Pons (tissue), 1 donor: ENCODE measurements at places on chromosomes 1 and 21.
A peak's percentile ranks its signal among the peaks of the same experiment; 100 is the strongest.

- peak; percentile 32 for DNase-seq
These were observed 20.9 kb downstream of the COA7 start for GRCh38 chr1:52677076-52677806.

DNA sequence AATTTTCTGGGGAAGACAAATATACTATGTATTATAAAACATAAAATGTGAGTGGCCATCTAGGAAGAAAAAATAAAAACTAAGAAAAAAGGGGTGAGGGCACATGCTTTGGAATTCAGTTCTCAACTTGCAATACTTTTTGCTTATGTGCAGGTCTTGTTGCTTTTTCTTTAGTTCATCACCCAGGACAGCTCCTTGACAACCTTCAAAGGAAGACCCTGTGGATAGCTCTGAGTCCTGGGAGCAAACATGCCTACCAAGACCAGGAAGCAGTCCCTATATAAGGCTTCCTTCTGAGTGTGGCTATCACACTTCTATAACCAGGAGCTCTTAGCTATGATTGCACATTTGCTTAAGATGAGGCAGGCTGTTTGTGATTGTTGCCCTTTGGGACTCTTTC lies 78.0 kb downstream of the WDR64 start:
- no peak for DNase-seq

DNA sequence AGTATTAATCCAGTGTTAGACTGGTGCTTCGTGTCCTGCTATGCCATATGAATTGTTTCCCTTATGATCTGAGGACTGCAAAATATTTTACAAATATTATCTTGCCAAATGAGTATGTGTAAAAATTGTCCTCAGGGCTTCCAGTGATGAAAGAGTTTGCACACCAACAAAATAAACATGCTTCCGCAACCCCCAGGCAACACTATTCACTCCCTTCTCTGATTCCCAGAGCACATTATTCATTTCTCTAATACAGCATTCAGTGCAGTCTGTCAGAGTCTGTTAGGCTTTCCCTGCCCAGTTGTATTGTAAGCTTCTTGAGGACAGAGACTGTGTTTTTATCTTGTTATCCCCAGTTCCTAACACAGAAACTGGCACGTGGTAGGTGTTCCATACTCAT lies 409.9 kb upstream of the C1orf87 start:
- no peak for DNase-seq

- no peak for DNase-seq
These were observed 221.9 kb downstream of the GIPC2 start for GRCh38 chr1:78267513-78268218.

DNA sequence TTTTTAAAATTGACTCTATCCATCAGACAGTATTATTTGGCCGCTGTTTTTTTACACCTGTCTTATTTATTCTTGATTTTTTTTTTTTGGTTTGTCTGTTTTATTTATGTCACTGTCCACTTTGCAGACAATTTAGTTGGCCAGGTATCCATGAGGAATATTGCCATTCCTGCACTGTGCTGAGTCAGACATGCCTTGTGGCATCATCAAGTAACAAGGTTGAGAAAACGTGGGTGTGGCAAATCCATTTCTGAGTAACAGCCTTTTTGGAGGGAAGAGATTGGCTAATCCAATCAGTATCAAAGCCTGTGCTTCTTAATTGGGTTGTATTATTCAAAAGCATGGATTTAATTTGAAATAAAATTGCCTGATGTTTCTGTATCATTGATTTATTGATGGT lies 463.1 kb downstream of the USP25 start:
- DNase-seq = no peak

DNA sequence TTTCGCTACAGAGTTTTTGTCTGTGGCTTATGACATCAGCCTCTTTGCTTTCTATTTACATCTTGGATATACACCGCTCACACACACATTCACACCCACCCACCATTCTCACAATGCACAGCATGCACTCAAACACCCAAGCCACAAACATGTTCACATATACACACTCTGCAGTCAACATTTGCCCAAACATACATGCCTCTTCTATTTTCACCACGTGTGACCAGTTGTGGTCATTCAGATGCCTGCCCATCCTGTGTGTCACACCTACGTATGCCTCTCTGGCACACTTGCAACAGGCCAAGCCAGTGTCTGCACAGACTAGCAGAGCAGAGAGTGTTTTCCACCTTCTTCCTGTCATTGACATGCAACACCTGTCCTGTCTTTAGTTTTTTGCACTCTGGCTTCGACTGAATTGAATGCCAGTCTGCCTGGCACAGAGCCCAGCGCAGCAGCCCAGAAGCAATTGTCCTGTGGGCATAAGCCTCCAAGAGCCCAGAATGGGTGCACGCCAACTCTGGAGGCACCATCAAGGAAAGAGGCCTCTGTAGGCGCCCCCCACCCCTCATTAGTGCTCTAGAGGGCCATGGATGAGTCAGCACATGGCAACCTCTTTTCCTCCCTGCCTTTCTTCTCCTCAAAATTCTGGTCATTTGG lies 37.7 kb upstream of the LRRN2 start:
- peak; percentile 65 for DNase-seq

- DNase-seq = peak; percentile 84
These were observed 115.7 kb upstream of the IPO9 start for GRCh38 chr1:201713086-201713810.

DNA sequence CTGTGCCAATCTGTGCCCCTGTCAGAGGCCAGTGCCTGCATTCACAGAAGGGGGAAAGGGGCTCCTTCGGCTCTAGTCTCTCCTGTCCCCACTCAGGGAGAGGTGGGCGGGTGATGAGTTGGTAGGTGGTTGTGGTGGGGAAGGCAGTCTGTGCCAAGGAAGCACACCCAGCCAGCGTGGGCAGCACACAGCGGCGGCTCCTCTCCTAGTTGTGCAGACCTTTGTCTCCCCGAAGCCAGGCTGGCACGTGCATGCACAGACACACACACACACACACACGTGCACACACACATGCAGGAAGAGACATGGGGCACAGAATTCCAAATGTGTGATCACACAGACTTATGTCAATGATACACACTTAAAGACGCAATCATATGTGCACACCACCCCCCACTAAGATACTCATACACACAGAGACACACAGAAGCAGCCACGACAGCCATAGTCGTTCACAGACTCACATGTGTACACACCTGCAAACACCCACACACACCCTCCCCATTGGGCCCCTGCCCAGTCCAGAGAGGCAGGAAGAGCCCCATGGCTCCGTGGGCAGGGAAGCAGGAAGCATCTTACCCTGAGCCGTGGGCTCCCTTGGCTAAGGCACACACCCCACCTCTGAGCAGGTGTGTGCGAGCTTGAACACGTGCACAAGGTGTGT lies 16.4 kb downstream of the RIMS3 start:
- no peak for DNase-seq

DNA sequence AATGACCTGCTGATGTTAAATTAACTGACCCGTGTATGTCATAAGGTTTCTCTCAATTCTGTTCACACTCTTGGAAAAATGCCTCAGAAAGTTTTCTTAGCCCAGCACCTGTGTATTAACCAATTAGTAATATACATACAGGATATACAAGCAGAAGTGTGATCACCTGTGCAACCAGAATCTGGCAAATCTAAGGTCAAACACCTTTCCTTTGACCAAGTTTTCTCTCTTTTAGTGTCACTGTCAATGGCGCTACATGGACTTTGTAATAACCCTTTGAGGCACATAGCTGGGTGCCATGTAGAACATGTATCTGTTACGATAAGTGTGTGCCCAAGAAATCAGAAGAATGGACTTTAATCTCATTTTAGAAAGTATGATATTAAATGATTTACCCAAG lies 1.1 kb downstream of the NCSTN start:
- DNase-seq = no peak

- DNase-seq = peak; percentile 29
These were observed 5.5 kb upstream of the RGS21 start for GRCh38 chr1:192311281-192311680.

DNA sequence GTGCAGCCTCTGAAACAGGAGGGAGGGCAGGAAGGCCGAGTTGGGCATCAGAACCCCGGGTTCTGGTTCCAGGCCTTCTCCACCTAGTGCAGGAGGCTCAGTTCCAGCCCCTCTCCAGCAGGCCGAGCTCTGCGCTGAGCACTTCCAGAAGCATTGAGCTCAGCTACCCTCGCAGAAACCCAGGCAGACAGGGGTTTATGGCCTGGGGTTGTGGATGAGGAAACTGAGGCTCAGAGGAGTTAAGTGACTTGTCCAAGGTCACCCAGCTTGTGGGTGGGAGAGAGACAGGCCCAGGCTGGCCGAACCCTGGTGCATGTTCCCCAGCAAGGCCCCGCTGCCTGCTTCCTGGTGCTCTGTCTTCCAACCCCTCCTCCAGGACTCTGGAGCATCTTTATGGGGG lies 348.9 kb downstream of the PTPRU start:
- no peak for DNase-seq

DNA sequence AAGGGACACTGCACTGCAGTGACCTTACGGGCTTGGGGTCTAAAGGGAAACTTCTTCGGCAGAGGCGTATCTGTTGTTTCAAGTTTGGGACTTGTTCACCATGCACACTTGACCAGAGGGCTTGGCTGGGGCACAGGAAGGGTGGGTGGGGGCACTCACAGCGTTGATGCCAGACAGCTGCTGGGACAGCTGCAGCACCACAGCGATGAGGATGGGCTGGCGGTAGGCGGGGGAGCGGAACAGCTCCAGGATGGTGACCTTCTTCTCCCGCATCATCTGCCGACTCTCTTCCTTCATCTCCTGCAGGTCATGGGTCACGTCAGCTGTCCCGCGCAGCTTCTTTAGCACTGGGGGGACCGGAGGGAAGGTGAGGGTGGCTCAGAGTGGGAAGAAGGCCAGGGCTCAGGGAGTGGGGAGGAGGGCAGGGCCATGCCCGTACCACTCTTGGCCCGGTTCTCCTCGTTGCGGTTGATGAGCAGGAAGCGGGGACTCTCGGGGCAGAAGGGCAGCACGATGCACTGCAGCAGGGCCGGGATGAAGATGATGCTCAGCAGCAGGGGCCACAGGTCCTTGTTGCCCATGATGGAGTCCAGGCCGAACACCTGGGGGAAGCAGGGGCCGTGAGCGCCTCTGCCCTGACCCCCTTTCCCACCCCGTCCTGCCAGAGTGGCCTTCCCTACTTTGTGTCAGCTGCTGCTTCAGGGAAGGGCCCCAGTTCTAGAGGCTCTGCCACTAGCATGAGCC lies 29.1 kb downstream of the SLC2A1 start:
- no peak for DNase-seq

- peak; percentile 12 for DNase-seq
These were observed 8.0 kb upstream of the MACF1 start for GRCh38 chr1:39196244-39197215.

DNA sequence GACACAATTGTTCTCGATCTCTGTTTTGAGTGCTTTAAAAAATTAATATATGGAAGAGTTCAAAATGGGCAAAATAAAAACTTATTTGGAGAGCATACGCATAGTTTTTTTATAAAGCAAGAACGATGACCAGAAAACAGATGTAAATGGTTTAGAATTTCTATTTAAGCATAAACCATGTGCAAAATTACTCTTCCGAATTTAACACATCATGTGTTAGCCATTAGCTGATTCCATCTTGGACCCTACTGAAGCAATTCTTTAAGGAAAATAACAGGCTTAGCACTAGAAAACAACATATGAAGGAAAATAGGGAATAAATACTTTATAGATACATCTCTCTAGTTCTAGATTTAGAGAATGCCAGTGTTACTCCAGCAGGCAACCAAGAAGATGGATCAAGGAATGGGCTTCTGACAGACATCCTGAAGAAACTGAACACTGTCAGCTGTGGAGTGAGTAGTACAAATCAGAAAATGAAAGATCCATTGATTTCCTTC lies 26.7 kb downstream of the CDC7 start:
- DNase-seq = no peak

DNA sequence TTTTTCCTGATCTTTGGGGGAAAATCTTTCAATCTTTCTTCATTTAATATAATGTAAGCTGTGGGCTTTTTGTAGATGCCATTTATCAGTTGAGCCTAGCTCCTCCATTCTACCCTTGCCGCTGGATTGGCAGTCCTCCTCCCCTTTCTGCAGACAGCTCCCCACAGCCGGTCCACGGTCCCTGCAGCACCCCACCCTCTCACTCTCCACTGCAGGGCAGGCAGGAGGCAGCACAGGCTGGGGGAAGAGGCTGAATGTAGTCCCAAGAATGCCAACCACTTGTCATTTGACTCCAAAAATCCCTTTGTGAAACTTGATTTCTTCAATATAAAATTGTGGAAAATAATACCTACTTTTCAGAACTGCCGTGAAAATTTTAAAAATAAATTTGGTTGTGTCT lies 96.7 kb downstream of the SYT2 start:
- DNase-seq = no peak

- peak; percentile 14 for DNase-seq
These were observed 1.6 kb downstream of the KDM1A start for GRCh38 chr1:23020706-23021405.
